PC-3 (cell line): ENCODE measurements at places on chromosomes 2 and 18. TPM values are rescaled to one million over a fixed set of nuclear protein-coding genes. Genes with fewer than 3 reads are reported as not detected.

Gene TRIM54
- 0.51 and 1.6 TPM in 2 replicates for total RNA-seq

Gene RESP18
- total RNA-seq: not detected in 2 replicates

- DNase-seq: no peak
These were observed 53.4 kb downstream of the AAK1 start for GRCh38 chr2:69589973-69590652.

DNA sequence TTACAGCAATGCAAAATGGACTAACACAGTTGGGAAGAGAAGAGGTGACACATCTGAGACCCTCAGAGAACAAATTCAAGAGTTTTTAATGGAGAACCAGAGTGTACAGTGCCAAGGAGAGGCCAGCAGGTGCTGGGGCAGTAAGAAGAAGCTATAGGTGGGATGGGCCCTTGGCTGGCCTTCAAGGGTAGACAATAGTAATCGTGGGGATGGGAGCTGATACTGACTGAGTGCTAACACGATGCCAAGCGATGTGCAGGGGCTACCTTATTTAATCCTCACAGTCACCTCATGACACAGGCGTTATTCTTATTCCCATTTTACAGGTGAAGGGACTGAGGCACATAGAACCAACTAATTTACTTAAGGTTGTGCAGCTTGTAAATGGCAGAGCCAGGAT, 131.9 kb upstream of the ID2 start:
- DNase-seq: no peak
